Heart right ventricle (tissue), 16 donors: ENCODE measurements at places on chromosomes 6 and 20. TPM values are rescaled to one million over a fixed set of nuclear protein-coding genes. Genes with fewer than 3 reads are reported as not detected.

Gene DNMT3B
- 0.35 TPM for polyA plus RNA-seq

DNA sequence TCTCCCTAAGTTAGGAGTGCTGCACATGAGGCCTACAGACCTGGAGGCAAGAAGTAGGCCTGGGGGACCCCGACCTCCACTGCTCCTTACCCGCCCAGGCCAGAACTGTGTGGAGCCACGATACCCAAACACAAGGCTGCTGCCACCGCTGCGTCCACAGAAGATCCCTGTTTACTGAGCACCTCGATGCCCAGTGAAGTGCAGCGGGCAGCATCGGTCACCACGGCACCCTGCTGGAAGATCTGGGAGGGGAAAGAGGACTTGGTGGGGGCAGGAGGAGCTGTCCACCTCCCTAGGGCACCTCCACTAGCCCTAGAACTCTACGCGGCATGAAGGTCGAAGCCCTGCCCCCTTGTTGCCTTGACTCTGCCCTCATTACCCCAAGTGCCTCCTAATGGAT is 9.9 kb downstream of the GGT7 start:
- H3K4me3 ChIP-seq: no peak overlapping the region
- no peaks in the 10 kb centered on the region for H3K27me3 ChIP-seq
- no peaks in the 10 kb centered on the region for H3K4me1 ChIP-seq
- DNase-seq: no peak

DNA sequence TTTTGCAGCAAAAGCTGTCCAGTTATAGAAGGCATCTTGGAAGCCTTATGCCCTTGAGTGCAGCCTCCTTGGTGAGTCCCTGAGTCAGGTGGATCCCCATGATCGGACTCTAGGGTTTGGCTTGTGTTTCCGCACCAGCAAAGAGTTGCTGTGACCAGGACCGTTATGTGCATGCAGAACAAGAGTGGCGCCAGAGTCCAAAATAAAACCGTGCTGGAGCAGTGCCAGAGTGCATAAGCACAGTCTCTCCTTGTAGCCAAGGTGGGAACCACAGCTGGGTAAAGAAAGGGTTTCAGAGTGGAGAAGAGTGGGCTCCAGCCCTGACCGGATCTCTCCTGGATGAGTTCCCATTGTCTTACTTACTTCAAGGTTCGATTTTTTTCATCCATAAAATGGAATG is 58.6 kb downstream of the FOXA2 start:
- H3K36me3 ChIP-seq: no peaks in the 10 kb centered on the region
- DNase-seq: no peak
- H3K27me3 ChIP-seq: peaks cover 21% of the 10 kb centered on the region
- H3K4me1 ChIP-seq: no peaks in the 10 kb centered on the region

DNA sequence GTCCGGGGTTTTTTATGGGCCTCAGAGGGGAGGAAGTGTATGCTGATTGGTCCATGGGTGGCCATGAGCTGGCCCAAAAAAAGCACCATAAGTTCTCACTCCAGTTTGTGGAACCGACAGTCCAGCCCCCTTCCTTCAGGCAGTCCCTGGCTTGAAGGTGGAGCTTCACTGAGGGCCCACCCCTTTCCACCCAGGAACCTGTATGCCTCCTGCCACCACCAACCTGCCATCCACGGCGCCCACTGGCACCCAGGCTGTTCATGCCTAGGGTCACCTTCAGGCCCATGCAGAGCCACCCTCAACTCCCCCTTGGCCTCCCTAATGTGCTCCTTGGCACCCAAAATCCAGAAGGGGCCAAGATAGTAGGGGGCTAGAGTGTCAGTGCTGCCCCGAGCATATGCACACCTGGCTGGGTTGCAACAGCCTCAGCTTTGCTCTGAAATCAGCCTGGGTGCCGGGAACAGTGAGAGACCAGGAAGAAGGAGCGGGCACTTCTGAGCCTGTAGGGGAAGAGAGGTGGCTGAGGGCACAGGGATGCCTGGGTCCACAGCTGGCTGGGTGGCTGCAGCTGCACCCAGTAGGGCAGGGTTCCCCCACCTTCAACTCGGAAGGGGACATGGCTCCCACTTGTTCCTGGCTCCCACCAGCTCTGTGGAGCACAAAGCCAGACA is 292.4 kb downstream of the ARHGAP18 start:
- no peaks in the 10 kb centered on the region for H3K36me3 ChIP-seq
- H3K27ac ChIP-seq: no peak overlapping the region
- no peak for DNase-seq
- no peaks in the 10 kb centered on the region for H3K27me3 ChIP-seq

GRCh38 chr6:87287251-87287650 is 35.1 kb upstream of the SMIM8 start:
- no peak overlapping the region for H3K27ac ChIP-seq
- H3K36me3 ChIP-seq: no peaks in the 10 kb centered on the region
- no peak overlapping the region for H3K4me3 ChIP-seq
- DNase-seq: no peak
- H3K4me1 ChIP-seq: no peaks in the 10 kb centered on the region

DNA sequence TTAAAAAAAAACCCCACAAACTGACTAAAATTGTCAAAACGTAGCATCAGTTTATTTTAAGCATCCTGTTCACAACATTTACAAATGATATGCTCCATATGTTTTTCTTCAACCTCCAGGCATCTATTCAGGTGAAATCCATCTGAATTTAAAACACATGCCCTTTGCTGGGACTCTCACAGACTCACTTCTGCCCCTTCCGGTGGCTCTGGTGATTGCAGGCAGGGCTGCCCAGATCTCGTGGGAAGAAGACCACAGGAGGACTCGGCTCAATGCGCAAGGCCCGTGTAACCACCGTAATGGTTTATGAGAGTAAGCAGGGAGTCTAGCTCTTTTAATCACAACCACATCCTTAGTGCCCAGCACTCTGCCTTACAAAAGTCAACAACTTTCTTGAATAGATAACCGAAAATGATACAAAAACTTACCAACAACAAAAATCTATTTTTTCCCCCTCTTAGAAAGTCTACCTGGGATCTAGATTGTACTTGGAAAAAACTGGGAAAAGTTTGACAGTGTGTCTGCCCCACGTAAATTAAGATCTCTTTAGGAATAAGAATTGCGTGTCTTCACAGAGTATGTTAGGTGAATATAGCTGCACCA is 139.1 kb downstream of the KIF16B start:
- no peaks in the 10 kb centered on the region for H3K36me3 ChIP-seq
- no peaks in the 10 kb centered on the region for H3K4me1 ChIP-seq
- H3K27ac ChIP-seq: no peak overlapping the region
- H3K4me3 ChIP-seq: no peak overlapping the region
- H3K27me3 ChIP-seq: no peaks in the 10 kb centered on the region

GRCh38 chr20:31587545-31588389 is 17.3 kb upstream of the ID1 start:
- peak; percentile 82 for DNase-seq
- H3K27ac ChIP-seq: peak overlapping the region; percentile 99
- H3K4me3 ChIP-seq: peak overlapping the region; percentile 53
- no peaks in the 10 kb centered on the region for H3K27me3 ChIP-seq
- H3K4me1 ChIP-seq: peaks cover 6% of the 10 kb centered on the region
- no peaks in the 10 kb centered on the region for H3K36me3 ChIP-seq

Gene BMP6
- polyA plus RNA-seq: 0.59 TPM

DNA sequence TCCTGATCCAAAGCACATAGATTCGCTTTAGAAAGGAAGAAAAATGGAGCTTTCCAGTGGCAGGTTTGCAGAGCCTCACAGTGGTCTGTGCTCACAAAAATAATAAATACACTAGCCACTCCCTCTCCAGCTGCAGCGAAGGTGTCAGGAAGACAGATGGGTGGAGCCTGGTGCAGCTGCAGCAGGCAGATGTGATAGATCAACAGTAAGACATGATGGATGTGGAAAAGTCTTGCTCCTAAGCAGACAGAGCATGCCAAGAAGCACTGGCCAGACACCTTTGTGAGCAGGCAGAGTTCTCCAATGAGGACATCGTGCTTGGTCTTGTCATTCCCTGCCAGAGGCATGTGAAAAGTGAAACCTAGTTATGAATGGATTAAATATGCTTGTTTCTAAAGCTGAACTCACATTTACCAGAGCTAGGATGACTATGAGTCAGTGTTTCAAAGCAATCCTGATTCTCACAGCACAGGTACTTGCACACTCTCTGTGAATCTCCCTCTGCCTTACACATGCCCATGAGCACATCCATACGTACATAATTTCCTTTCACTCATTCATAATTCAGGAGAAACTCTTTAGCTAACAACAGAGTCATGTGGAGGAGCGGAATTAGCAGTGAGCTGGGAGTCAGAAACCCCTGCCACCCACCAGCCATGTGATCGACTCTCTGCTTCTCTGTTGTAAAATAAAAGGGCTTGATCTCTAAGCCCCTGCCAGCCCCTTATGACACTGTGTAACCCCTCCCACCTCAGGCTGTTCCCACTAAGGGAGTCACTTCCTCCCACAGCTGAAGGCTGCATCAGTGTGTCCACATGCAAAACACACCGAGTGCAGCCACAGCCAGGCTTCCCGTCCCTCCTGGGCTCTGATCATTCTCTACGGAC is 111.2 kb downstream of the SCML4 start:
- no peaks in the 10 kb centered on the region for H3K36me3 ChIP-seq
- no peak for DNase-seq
- H3K27me3 ChIP-seq: no peaks in the 10 kb centered on the region
- H3K27ac ChIP-seq: no peak overlapping the region
- H3K4me1 ChIP-seq: peaks cover 21% of the 10 kb centered on the region

- H3K4me1 ChIP-seq: no peaks in the 10 kb centered on the region
- H3K27me3 ChIP-seq: no peaks in the 10 kb centered on the region
- H3K36me3 ChIP-seq: no peaks in the 10 kb centered on the region
- no peak overlapping the region for H3K4me3 ChIP-seq
- DNase-seq: no peak
Observed at GRCh38 chr6:149140137-149140909, 177.2 kb upstream of the TAB2 start.

DNA sequence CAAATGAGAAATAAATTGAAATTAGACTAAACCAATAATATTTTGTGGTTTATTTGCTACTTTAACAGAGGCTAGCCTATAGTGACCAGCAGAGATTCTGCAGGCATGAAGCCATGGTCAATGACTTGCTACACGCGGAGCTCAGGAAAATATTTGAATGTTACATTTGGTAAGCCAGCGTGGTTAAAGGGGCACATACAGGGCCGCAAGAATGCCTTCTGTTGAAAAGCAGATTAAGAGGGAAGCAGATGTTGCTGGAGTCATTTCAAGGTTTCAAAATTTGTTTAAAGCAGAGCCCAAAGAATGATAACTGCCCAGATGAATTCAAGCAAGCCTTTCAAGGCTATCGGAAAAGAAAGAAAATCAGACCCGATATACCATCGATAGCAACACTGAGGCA is 294.3 kb upstream of the MAN1A1 start:
- no peaks in the 10 kb centered on the region for H3K27me3 ChIP-seq
- DNase-seq: no peak
- no peaks in the 10 kb centered on the region for H3K4me1 ChIP-seq
- no peak overlapping the region for H3K4me3 ChIP-seq

GRCh38 chr20:50930139-50930975 is 880 bp downstream of the ADNP start:
- H3K36me3 ChIP-seq: peaks cover 56% of the 10 kb centered on the region
- peak; percentile 17 for DNase-seq
- H3K4me3 ChIP-seq: peak overlapping the region; percentile 82

GRCh38 chr20:59680148-59680650 is 75.9 kb downstream of the PHACTR3 start:
- DNase-seq: no peak
- no peaks in the 10 kb centered on the region for H3K36me3 ChIP-seq
- no peaks in the 10 kb centered on the region for H3K4me1 ChIP-seq
- H3K27ac ChIP-seq: no peak overlapping the region
- H3K4me3 ChIP-seq: no peak overlapping the region
- H3K27me3 ChIP-seq: peaks cover 23% of the 10 kb centered on the region

Gene CRIP3
- 3.0 TPM for polyA plus RNA-seq

Gene PCED1A
- polyA plus RNA-seq: 36.9 TPM

Gene TTK
- polyA plus RNA-seq: 0.15 TPM

- no peak for DNase-seq
- no peaks in the 10 kb centered on the region for H3K4me1 ChIP-seq
- H3K27ac ChIP-seq: no peak overlapping the region
Observed at GRCh38 chr20:60362531-60362930, 404.3 kb downstream of the CDH26 start.

GRCh38 chr6:47853766-47854165 is 71.9 kb downstream of the OPN5 start:
- no peak overlapping the region for H3K4me3 ChIP-seq
- H3K4me1 ChIP-seq: no peaks in the 10 kb centered on the region
- H3K27ac ChIP-seq: no peak overlapping the region
- H3K36me3 ChIP-seq: no peaks in the 10 kb centered on the region

- H3K4me1 ChIP-seq: peaks cover 12% of the 10 kb centered on the region
- H3K27me3 ChIP-seq: no peaks in the 10 kb centered on the region
- no peak for DNase-seq
- no peaks in the 10 kb centered on the region for H3K36me3 ChIP-seq
Observed at GRCh38 chr20:44734938-44735337, 10.7 kb upstream of the KCNK15 start.

DNA sequence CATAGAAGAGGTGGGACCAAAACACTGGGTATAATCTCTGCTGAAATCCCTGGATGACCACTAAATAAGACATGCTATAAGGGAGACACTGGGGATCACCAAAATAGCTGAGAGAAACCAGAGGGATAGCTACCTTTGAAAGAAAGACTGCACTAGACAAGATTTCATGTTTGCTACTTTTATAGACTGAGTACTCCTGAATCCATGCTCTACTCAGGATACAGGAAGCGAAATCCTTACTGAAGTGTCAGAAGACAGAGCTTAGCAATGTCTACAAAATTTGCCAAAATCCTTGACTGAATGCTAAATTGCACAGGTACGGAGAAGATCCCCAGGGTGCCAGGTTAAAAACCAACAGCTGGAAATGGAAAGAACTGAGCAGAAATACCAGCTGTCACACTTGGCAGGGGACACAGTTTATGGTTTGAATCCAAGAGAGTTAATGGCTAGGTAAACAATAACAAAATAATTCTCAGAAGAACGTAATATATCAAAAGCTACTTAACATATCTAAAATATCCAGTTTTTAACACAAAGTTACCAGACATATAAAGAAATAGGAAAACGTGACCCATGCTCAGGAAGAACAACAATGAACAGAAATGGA is 125.4 kb downstream of the MAN1A1 start:
- no peak overlapping the region for H3K27ac ChIP-seq
- no peaks in the 10 kb centered on the region for H3K27me3 ChIP-seq
- no peaks in the 10 kb centered on the region for H3K4me1 ChIP-seq
- H3K4me3 ChIP-seq: no peak overlapping the region

Gene TBC1D20
- 12.9 TPM for polyA plus RNA-seq

GRCh38 chr6:135703621-135704020 is 147.9 kb upstream of the PDE7B start:
- no peak for DNase-seq
- no peaks in the 10 kb centered on the region for H3K36me3 ChIP-seq
- no peak overlapping the region for H3K27ac ChIP-seq
- no peaks in the 10 kb centered on the region for H3K27me3 ChIP-seq
- H3K4me1 ChIP-seq: no peaks in the 10 kb centered on the region
- no peak overlapping the region for H3K4me3 ChIP-seq

Gene GHRH
- polyA plus RNA-seq: not detected

GRCh38 chr6:95686272-95686671 is 108.9 kb downstream of the MANEA start:
- no peaks in the 10 kb centered on the region for H3K4me1 ChIP-seq
- H3K27ac ChIP-seq: no peak overlapping the region
- no peak for DNase-seq
- H3K27me3 ChIP-seq: no peaks in the 10 kb centered on the region

Gene C6orf52
- 0.80 TPM for polyA plus RNA-seq
